ENCODE measurements at places on chromosomes 13 and 19.

DNA sequence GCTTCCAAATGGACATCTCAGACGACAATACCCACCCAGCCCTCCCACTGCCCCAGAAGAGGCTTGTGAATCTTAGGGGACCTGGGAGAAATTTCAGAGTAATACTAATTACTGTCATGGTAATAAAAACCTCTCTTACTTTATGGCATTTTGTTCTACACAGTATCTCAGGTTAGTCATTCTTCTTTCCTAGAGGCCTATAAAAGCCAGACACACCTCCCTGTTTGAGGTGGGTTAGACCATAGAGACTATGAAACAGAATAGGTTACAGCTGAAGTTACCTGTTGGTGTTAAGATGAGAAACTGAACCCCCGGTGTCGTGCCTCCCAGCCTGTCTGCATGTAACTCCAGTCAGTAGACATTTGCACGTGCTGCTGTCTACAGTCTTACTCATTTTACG lies 113.9 kb downstream of the SLC7A1 start:
- DNase-seq, result no peak

- DNase-seq, result no peak
Measured at GRCh38 chr13:108034909-108035410, 180.4 kb downstream of the LIG4 start.

GRCh38 chr19:56403764-56404704 lies at the start of gene ZNF583:
ZNF583 (plus strand) TSS chr19:56404332; CDS start chr19:56407115, 2,783 bp downstream.
- peak; percentile 75 for DNase-seq

GRCh38 chr13:80835902-80836301 lies 495.0 kb upstream of the SPRY2 start:
- DNase-seq, result no peak

DNA sequence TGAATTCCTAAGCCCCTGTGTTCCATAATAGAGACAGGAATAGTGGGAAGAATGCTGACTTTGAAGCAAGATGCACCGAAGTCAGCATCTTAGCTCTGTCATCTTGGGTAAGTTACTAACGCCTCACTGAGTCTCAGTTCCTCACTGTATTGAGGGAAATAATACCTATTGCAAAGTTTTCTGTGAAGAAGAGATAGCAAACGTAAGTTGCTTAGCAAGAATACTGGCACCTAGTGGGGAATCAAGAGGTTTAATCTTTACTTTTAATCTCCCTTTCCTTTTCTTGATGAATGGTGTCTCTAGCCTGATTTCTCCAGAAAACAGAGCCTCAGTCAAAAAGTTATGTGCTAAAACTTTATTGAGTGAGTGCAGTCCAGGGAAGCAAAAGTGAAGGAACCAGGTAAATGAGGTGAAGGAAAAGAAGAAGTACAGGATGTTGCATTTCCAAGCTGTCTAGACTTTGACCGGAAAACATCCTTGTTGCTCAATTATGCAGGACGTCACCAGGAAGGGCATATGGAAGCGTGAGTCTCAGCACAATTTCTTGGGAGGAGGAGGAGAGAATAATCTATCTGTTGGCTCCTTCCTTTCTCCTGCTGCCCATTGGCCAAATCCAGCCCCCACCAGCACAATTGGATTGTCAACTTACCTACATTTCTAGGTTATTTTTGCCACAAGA lies 210.0 kb downstream of the B3GLCT start:
- no peak for DNase-seq

Data from DMS 273 treated with DMSO at 0.1 percent for 48 hours (cell line).